Inflammatory macrophage treated with lipopolysaccharide for 1 hour (primary cell): ENCODE measurements at places on chromosomes 1 and 21.
A peak's percentile ranks its signal among the peaks of the same experiment; 100 is the strongest.

- no peak for DNase-seq
Observed at GRCh38 chr1:172324761-172325160, 95.7 kb upstream of the C1orf105 start.

GRCh38 chr21:44547656-44548331 lies 3.5 kb downstream of the KRTAP10-2 start:
- DNase-seq: no peak

GRCh38 chr21:37375866-37376574 lies 9.4 kb downstream of the DYRK1A start:
- no peak for DNase-seq

- no peak for DNase-seq
Observed at GRCh38 chr1:226719596-226720387, 19.3 kb downstream of the ITPKB start.

- peak; percentile 71 for DNase-seq
Observed at GRCh38 chr1:54488065-54488750, 59.8 kb upstream of the ACOT11 start.
